ENCODE measurements at places on chromosomes 16 and 17.

GRCh38 chr17:27352448-27353032, 58.6 kb downstream of the WSB1 start:
- no peak for DNase-seq

- no peak for DNase-seq
These were observed 17.3 kb upstream of the XYLT2 start for GRCh38 chr17:50328363-50329325.

DNA sequence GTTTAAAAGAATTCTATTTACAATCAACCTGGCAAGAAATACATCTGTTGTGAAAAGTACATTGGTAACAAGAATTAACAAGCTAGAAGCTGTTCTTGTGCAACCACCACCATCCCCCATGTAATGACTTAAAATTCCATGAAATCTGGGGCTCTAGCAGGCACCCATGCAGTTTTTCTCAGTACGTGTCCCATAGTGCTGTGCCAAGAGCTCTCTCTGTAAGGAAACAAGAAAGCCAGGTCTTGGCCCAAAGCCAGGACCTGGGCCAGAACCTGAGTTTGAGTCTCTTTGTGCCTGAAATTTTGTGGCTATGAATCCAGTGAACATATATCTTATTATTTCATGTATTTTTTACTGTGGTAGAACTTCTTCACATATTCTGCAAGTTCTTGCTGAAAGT, 46.6 kb downstream of the NUP93 start:
- DNase-seq, result no peak

- DNase-seq, result no peak
These were observed 139.5 kb downstream of the MSI2 start for GRCh38 chr17:57395721-57396321.

DNA sequence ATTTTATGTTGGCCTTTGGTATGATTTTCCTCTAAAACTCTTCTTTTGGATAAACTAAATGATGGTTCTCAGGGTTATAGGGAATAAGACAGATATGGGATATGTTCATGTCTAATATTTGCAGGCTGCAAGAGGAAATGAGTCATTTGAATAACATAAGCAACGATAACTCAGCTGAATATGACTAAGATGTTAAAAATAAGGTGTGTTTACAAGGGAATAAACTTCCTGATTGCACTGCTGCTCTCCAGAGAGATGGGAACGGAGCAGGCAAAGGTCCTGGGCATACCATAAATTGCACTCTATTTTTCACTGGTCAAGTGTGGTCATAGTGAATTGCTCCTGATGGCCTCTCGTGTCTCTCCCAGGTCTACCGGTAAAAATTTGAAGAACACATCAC, 666.2 kb downstream of the TOX3 start:
- DNase-seq, result no peak

GRCh38 chr17:63573634-63574033, 23.4 kb downstream of the DCAF7 start:
- DNase-seq, result no peak

- no peak for DNase-seq
These were observed 519.8 kb downstream of the TMEM114 start for GRCh38 chr16:8070506-8070905.

- no peak for DNase-seq
These were observed 4.6 kb upstream of the TAF15 start for GRCh38 chr17:35804658-35805192.

DNA sequence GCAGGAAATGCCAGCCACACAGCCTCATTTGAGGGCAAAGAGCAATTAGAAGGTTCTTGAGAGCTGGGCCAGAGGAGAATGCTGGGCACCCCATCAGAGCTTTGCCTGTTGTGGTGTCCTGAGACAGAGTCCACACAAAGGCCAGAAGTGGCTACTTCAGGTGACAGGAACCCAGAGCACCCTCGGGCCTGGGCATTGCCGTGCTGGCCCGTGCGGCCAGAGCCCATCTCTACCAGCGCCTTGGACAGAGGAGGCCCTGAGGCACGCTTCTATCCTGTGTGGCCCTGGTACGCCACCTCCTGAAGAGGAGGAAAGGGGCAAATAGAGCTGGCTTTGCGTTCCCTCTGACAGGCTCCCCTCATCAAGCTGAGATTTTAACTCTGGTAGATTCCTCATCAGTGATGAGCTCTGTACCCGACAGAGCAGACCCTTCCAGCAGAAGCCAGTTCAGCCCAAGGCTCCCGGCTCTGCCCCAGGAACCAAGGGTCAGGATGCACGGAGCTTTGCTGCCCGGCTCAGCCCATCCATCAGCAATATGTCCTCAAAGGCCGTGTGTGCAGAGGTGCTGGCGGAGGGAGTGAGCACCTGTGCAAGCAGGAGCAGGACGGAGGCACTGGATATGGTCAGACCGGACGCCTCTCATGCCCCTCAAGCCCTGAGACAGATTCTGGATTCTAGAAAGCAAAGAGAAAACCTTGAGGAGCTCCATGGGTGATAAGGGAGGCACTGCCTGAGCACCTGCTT, 3.4 kb upstream of the RASD1 start:
- DNase-seq, result no peak

- DNase-seq, result peak; percentile 46
These were observed 902 bp downstream of the ARHGAP27 start for GRCh38 chr17:45431531-45432404.

DNA sequence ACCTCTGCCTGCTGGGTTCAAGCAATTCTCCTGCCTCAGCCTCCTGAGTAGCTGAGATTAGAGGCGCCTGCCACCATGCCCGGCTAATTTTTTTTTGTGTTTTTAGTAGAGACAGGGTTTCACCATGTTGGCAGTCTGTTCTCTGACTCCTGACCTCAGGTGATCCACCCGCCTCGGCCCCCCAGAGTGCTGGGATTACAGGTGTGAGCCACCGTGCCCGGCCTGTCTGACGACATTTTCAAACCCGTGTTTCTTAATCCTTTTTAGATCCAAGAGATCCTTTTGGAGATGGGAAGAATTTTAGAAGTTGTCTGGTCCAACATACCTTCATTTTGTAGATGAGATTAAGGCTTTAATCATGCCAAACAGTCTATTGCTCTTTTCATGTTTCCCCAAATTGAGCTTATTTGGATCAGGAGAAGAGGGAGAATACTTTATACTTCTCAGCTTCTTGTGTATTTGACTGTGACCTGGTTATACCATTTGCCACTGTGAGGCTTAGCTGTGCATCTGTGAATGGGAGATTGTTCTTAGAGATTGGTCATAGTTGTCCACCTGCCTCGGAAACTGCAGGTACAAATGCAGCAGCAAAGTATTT, 25.8 kb downstream of the USP10 start:
- DNase-seq, result no peak

DNA sequence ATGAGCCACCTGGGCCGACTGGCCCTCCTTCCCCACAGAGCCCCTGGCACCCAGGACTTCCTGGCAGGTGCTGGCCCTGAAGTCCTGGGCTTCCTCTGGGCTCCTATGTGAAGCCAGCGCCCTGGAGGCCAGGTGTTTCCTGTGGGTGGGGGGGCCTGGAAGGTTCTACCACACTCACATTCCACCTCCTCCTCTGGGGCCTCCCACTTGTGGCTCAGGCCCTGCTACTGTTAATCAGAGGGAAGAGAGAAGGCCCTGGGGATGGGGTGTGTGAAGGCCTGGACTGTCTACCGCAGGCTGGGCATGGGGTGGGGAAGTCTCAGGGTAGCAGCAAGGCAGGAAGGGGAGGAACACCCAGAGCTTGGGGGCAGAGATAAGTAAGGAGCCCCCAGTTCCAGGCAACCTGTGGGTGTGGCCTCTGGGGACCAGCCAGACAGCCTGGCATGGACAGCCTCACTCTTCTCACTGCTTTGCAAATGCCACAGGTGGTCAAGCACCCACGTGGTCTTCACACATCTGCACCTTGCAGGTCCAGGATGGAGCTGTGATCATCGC, 111.9 kb upstream of the TNRC6C start:
- DNase-seq, result no peak

- DNase-seq, result no peak
These were observed 3.3 kb upstream of the HBZ start for GRCh38 chr16:149024-149660.

- DNase-seq, result no peak
These were observed 27.3 kb downstream of the SLC5A11 start for GRCh38 chr16:24873028-24873427.

GRCh38 chr16:54538276-54538675, 251.7 kb upstream of the IRX3 start:
- DNase-seq, result no peak

- no peak for DNase-seq
These were observed 156.4 kb upstream of the CCL2 start for GRCh38 chr17:34098699-34099098.

DNA sequence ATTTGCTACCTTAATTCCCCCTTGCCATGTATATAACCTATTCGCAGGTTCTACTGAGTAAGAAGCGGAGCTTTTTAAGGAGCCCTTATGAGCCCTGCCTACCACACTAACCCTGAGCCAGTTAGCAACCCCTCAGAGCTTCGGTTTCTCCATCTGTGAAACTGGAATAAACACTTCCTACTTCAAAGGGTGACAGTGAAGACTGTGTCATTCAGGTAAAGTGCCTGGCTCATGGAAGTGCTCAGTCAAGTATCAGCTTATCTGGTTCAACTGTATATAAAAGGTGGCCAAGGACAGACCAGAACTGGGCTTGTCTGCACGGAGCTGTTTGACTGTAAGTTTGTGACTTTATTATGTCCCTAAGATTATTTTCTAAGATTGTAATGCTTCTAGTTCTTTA, 31.0 kb downstream of the TXNDC11 start:
- DNase-seq, result no peak

DNA sequence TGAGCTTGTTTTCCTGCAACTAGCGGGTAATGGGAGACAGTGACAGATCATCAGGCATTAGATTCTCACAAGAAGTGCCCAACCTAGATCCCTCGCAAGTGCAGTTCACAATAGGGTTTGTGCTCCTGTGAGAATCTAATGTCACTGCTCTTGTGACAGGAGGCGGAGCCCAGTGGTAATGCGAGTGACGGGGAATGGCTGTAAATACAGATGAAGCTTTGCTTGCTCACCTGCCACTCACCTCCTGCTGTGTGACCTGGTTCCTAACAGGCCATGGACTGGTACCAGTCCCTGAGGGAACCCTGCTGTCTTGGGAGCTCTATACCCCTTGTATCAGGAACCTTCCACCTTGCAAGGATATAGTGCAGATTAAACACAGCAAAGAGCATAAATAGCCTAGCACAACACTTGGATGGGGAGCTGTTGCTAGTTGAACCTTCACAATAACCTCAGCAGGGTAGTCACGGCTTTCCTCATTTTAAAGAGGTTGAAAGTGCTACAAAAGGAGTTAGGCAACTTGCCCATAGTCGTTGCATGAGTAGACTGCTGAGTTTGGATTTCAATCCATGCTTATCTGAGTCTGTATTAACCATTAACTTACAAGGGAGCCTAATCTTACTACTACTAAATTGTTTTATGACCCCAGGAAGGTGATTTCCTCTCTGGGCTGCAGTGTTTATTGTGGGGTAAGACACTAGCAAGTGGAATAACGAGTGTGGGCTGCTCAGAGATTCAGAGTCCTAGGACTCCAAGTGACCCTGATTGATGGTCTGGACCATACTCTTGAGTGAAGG, 156.6 kb upstream of the ZFHX3 start:
- DNase-seq, result no peak

GRCh38 chr17:61459939-61460718, 7.9 kb downstream of the TBX4 start:
- no peak for DNase-seq

DNA sequence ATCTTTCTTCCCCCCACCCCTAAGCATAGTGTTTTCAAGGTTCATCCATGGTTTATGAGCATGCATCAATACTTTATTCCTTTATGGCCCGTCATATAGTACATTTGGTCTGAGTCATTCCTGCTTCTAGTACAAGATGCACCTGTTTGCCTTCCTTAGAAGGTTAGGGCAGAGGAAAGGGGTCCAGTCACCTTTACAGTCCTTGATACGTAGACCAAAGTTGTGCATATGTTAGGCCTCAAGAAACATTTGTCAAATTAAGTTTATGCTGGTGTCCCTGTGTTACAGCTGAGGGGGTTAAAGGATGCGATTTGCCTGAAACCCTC, 1.4 kb downstream of the CYB5D2 start:
- DNase-seq, result no peak

DNA sequence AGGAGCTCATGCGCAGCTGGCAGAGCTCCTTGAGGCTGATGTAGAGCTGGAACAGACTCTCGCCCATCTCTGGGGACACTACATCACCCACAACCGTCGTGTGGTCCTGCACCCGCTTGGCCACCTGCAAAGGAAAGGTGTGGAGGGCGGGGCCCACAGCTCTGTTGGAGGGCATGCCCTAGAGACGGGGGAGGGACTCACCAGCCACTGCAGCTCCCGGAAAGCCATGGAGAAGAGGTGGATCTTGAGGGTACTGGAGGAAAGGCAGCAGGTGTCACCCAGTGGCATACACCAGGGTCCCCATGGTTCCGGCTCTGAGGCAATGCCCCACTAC, 8.6 kb downstream of the UNC13D start:
- no peak for DNase-seq

DNA sequence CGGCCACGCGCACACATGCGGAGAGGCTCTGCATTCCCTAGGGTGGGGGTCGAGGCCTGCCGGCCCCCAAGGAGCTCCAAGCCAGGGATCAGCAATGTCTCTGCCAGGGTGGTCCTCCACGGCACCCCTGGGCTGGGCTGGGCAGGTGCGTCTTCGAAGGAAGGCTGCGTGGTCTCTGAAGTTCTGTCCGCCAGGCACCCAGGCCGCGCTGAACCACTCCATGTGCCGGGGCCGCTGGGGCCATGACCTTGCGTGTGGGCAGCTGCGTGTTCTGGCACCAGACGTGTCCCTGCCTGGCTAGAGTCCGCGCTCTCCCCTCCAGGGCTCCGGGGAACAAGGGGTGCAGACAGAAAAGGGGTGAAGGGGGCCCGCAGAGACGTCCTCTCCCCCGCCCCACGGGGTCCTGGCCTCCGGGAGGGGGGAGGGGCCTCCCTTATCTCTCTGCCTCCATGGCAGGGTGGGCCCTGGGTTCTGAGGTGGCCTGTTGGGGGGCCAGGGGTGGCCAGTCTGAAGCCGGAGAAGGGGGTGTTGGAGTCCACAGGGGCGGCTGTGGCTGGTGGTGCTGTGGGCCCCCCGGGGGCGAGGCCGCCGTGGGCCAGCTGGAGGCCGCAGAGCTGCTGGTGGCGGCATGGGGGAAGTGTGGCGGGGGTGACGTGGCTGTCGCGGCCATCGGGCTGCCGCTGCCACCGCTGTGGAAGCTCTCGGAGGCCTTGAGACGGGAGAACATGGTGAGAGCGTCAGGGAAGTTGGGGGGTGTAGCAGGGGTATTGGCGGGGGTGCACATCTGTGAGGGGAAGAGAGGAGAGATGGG, 5.3 kb downstream of the UBALD1 start:
- no peak for DNase-seq

DNA sequence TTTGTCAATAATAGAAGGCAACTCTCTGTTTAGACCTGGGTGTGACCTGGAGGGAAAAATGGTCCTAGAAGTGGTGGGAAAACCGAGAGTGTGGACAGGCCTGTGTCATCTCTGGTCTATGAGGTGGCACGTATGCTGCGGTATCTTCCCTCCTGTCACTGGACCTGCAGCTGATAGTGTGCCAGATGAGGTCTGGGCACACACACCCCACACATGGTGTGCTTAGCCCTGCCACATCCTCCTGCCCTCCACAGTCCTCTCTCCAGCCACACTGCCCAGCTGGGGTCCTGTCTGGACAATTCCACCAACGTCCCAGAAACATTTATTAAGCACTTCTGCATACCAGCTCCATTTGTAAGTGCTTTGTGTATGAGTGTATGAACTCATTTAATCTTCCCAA, 37.2 kb downstream of the GLP2R start:
- no peak for DNase-seq
